Stimulated activated CD4-positive, alpha-beta T cell treated with anti-CD3 and anti-CD28 coated beads, Interleukin-15, amount 100 ng/mL, for 1 hour (primary cell): ENCODE measurements at places on chromosomes 12 and 14.

DNA sequence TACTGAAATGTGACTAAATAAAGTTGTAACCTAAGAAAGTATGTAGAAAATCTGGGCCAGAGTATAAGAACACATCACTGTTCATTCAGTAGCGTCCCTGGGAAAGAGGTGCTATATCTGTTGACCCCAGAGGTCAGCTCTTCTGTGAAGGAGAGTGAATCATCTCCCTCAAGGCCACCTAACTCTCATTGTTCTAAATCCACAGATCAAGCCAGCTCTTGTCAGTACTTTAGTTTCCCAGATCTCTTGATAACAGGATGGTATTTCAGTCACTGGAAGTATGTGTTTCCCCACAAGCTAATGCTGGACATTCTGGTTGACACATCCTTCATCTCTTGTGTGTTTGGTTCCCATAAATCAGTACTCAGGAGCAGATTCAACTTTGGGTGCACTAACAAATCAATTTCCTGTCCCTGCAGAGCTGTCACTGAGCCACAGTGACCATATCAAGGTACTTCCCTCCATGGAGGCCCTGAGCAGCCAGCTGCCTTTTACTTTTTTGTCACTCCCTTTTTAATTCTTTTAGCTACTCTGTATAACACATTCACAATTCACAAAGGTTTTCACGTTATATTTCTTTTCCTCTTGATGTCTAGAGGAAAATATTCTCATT, 7.8 kb downstream of the KRT1 start:
- DNase-seq: no peak

GRCh38 chr12:10982244-10982643, 4.5 kb downstream of the TAS2R50 start:
- DNase-seq: no peak

GRCh38 chr14:102854091-102854703, 68.3 kb upstream of the AMN start:
- DNase-seq: no peak

DNA sequence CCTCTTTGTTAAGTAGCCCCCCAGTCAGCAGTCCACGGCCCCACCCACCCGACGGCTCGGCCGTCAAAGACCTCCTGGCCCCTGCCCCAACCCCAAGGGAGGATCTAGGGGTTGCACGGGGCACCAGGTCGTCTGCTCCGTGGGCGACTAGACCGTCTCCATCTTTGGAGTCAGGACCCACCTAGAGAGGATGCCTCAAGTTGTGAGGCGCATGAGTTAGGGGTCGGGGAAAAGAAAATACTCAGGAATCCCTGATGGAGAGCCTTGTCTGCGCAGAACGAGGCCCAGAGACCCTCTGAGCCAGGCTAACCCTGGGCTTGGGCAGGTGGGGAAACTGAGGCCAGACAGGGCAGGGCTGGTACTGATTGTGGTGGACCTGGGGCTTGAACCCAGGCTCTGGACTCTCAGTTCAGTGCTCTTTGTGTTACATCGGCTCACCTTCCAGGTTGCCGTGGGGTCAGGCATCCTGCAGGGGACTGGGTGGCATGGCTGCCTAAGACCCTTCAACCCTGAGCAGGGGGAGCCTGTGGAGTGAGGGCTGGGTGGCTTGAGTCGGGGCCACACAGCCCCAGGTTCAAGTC, 839 bp downstream of the OTUB2 start:
- DNase-seq: no peak
